Progenitor cell of endocrine pancreas (in vitro differentiated cells): ENCODE measurements at places on chromosomes 2 and 18.

- no peak for DNase-seq
Observed at GRCh38 chr2:85933753-85934594, 45.2 kb upstream of the ST3GAL5 start.

DNA sequence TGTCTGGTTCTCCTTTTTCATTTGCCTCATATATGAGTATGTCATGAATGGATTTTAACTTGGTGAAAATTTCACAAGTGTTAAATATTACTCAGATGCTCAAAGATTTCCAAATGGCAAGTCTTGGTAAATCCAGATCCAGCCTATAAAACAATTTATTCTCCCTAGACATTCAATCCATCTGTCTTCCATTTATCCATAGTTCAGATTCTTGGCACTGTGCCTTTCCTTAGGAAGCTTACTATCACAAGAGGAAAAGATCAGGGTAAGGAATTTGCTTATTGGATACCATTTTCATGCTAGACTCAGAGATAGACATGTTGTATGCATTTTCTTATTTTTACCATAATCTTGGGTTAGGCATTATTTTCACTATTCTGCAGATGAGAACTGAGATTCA, 72.5 kb upstream of the LRRTM1 start:
- DNase-seq = no peak

DNA sequence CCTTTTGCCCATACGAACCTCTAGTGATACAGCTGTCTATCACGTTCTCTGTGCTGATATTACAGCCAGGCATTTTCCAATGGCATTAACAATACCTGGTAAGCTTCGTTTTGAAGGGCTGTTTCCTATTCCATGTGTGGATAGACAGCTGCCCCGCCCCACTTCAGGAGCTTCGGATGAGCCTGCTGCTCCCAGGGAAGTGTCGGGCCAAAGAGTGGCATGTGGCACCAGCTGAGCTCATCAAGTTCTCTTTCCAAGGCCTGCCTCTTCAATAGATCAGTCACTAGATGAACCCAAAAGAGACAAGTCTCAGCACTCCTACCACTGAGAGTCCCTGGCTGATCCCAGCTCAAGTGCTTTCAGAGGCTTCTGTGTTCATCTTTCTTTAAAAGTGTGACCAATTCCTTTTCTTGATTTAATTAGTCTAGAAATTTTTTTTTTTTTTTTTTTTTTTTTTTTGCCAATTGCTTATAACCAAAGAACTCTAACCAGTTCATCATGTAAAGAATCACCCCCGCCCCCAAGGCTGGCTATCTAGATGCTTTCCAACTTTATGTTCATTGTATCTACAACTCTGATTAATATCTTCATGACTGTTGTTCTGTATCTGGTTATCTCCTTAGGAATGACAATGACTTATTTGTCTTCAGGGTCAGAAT, 46.6 kb downstream of the HDAC4 start:
- no peak for DNase-seq

GRCh38 chr2:240705204-240705791, 13.6 kb downstream of the AQP12A start:
- no peak for DNase-seq

- no peak for DNase-seq
Observed at GRCh38 chr2:241017228-241017940, 19.0 kb downstream of the SNED1 start.

GRCh38 chr2:24984912-24985311, 13.2 kb upstream of the DNAJC27 start:
- DNase-seq = no peak

DNA sequence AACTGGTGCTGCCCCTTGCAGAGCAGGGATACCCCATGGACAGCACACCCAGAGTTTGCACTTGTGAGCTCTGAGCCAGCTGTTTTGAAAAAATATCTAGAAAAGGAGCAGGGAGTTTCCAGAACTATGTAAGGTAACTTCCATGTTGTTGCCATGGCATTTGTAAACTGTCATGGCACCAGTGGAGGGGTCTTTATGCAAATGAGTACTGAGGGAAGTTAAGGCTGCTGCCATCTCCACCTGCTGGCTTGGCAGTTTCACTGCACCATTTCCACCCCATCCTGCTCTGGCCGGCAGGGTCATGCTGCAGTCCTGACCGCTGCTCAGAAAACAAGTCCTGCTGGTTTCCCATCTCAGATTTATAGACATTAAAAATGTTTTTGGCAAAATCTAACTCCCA, 52.3 kb upstream of the SNTG2 start:
- DNase-seq = no peak

- no peak for DNase-seq
Observed at GRCh38 chr2:23548143-23548769, 163.3 kb downstream of the KLHL29 start.

DNA sequence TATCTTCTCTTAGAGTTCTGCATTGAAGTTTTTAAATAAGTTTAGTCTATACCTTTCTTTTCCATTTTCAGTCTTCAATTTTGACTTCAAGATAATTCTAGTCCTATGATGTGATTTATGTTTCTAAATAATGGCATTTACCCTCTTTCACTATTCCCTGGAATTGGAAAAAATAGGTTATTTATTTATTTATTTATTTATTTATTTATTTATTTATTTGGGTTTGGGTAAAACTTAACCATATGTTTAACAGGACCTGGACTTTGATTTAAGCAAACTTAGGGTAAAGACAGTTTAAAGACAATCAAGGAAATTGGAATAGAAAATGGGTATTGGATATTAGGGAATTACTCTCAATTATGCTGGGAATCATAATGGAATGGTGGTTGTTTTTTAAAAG, 182.1 kb downstream of the RPIA start:
- DNase-seq = no peak

GRCh38 chr2:64234150-64234549, 89.9 kb upstream of the PELI1 start:
- no peak for DNase-seq

- no peak for DNase-seq
Observed at GRCh38 chr2:61726456-61727209, 127.2 kb downstream of the FAM161A start.

DNA sequence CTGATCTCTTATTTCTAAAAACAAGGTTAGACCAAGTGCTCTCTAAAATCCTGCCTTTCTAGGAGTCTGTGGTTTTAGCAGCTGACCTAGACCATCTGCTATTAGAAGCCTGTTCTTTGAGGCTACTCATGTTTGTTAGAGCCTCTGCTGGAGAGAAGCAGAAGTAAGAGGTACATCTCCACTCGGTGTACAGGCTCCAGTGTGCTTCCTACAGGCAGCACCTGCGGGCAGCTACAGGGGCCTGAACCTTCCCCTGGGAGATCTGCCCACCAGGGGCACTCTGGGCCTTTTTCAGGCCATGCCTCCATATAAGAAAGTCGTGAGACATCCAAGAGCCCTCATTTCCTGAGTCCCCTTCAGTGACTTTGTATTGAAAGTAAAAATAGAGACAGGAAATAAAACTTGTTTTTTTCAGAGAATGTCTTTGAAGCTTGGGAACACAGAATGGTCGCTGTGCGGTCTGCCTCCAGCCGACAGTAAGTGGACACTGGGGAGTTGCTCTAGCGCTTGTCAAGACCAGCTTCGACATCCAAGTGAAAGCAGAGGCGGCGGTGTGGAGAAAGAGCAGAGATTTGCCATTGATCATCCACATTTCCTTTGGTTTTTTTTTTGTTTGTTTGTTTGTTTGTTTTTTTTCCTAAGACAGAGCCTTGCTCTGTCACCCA, 31.7 kb downstream of the ONECUT2 start:
- DNase-seq = no peak

- no peak for DNase-seq
Observed at GRCh38 chr2:134440336-134440909, 186.6 kb downstream of the MGAT5 start.

- DNase-seq = no peak
Observed at GRCh38 chr2:216934623-216935022, 74.8 kb upstream of the TNP1 start.

DNA sequence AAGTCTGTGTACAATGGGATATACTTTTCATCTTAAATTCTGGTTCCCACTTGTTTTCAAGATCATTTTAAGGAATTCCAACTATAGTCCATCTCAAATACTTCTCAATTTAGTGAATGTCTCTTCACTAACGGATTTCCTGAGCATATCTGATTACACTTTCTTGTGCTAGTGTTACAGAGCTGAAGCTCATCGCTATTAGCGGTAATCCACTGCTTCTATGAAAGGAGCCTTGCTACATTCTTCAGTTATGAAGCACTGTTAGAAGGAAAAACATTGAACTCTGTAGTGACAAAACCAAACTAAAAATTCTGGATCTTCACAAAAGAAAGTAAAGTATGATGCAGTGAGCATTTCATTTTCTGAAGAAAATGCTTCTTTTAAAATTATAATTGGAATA, 72.0 kb downstream of the AGPS start:
- DNase-seq = no peak

DNA sequence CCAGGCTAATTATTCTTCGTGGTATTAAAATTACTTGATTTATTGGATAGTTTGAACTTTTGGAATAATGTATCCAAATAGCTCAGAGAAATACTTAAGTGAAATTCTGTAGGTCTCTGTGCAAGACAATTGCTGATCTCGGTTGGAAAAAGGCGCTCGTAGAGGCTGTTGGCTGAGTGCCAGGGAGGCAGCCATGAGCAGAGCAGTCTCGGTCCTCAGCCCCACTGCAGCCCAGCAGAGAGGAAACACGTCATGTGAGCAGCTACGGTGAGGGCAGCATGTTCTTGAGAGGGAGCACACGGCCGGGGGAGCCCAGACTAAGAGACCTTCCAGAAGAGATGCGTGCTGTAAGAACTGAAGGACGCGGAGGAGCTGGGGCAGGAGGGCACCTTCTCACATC, 42.5 kb downstream of the DCDC2C start:
- DNase-seq = no peak

DNA sequence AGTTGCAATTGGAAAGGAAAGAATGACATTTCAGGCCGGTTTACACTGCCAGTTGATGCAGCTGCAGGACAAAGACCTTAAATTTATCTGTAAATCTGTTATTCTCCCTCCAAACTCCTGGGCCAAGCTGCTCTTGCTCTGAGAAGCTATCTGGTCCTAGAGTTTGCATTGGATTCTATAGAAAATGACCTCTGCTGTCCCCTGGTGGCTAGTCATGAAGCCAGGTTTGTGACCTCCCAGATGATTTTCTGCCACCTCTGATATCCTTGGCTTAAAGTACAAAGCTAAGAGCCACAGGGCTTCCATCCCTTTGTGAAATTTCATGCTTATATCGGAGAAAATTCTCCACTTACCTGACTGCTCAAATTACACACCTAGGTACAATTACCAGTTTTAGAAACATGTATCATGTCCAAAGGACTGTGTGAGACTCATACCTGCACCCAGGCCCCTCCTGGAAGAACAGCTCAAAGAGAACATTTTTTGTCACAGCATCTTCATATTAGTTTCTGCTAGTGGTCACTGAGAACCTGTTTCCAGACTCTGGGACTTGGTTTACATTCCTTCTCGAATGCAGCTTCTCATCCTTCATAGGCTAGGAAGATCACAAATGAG, 28.9 kb upstream of the IER3IP1 start:
- DNase-seq = peak; percentile 26

DNA sequence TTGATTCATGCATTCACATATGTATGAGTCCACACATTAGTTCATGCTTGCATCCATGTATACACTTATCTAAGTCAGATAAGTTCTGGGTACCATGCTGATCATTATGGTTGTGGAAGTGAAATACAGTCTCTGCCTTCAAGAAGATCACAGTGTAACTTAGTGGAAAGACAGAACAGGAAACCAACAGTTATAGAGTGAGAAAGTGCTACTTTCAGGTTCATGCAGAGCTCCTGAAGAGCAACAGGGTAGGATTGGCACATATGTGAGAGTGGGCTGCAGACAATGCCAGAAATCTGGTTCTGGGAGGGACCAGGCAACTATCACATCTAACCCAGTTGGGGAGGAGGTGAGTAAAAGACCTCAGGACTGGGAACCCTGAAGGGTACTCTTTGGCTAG, 35.4 kb upstream of the PGAP1 start:
- DNase-seq = no peak

GRCh38 chr2:26086155-26086637, 52.3 kb downstream of the RAB10 start:
- no peak for DNase-seq

DNA sequence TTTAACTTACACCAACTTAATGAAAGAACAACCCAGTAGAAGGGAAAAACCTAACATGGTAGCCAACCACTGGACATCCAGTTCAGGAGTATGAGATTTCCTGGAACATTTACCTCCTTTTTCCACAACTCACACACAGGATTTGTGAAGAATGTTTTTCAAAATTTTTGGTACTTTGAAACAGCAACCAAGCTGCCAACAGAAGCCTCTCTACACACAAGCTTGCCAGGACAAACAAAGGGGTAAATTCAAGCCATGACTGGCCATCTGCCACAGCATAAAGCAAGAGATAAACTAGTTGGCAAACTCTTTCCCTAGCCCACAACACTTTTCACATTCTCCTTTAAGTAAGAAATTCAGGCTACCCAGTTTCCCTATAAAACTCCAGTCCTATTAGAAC, 21.4 kb downstream of the MGAT4A start:
- no peak for DNase-seq

DNA sequence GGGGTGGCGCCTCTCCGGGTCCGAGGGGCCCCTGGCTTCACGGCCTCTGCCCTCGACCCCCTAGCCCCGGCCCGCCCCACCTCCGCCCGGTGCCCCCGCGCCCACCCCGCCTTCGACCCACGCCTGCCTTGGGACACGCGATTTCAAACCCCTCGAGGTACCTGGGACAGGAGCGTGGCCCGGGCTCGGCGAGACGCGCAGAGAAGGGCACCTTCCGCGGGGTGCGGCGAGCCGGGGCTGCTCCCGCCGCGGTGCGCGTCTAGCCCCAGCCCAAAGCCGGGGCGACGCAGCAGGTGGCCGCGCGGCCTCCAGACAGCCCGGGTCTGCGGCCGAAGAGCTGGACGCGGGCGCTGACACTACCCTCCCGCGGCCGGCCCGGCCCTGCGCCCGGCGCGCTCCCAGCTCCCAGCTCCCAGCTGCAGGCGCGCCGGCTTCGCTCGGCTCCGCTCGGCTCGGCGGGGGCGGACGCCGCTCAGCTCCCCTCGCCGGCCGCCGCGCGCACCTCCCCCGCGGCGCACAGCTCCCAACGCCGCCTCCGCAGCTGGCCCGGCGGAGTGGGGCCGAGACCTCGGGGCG, at the start of gene CRACDL:
TSS of gene CRACDL (minus strand) at position 449 of the 576 bp plus-strand sequence. CDS start 89,425 bp downstream, outside the sequence.
- DNase-seq = no peak

DNA sequence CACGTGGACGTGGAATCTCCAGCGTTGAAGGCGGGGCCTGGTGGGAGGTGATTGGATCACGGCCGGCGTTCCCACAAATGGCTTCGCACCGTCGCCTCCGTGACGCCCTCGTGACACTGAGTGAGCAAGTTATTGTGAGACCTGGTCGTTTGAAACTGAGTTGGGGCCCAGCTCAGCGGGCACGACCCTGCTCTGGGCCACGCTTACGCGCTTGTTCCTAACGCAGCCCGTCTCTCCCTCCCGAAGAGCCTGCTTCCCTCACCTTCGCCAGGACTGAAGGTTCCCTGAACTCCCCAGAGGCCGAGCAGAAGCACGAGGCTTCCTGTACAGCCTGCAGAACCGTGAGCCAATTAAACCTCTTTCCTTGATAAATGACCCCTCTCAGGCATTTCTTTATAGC, 121.8 kb downstream of the RTP5 start:
- no peak for DNase-seq

DNA sequence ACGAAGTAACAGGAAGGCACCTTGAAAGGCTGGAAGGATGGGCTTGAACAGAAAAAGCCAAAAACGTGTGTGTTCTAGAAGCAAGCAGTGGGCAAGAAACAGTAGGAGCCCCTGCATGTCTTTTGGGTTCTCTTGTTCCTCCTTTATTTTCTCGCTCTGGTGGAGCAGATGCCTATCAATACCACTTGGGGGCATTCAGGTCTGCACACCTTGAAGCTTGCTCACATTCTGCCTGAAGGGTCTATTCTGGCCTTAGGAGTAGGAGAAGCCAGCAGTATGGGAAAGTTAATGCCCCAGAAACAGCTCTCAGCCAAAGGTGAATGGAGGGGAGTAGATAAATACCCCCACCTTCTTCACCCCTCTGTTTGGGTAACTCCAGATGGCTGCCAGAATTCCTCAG, 204.5 kb downstream of the TXNL1 start:
- no peak for DNase-seq
